ENCODE measurements at places on chromosomes 2 and 18.
A peak's percentile ranks its signal among the peaks of the same experiment; 100 is the strongest.

DNA sequence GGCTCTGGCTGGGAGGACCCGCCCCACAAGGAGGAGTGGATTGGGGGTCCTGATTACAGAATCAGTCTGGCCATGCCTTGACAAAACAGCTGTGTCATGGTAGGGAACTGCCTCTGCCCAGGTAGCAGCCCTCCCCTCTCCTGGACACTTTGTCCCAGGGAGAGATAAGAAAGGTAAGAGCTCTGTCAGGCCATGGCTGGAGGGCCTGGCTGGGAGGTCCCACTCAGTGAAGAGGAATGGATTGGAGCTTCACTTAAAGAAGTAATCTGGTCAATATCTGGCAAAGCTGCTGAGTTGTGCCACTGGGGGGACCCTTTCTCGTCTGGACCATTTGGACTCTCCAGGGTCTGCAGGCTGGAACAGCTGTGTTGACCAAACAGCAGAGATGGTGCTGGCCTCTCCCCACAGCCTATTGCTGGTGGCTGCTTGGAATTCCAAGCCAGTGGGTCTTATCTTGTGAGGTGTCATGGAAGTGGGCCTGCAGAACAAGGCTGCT lies 75.4 kb downstream of the EPC2 start:
- no peak for DNase-seq

- no peak for DNase-seq
These were observed 177.7 kb upstream of the ZC3H15 start for GRCh38 chr2:186308347-186308746.

DNA sequence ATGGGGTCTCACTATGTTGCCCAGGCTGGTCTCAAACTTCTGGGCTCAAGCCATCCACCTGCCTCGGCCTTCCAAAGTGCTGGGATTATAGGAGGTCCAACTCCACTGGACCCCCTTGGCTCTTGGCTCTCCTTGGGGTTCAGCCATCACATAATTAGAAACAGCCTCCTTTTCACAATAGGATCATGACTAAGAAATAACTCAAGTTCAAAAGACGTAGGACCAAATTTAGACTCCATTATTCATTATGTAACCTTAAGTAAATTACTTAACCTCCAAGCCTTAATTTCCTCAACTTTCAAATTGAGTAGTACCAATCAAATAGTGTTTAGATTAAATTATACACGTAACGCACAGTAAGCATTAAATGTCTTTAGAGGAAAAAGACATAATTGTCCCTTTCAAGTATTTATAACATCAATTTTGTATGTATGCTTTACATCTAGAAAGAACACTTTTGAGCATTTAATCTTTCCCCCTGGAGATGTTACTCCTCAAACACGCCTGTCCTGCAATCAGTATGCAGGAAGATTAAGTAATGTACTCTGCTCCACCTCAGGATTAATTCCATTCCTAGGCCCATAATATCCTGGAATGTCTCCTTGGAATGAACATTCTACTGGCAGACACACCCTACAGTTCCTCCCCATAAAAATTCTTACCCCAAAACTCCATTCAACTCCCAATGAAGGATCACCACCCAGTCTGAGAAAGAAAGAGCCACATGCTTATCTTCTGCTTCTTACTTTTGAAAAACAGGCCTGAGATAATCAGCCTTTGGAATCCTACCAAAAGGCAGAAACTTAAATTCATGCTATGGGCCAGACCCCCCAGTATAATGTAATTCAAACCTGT lies 49.1 kb downstream of the COBLL1 start:
- DNase-seq = no peak

DNA sequence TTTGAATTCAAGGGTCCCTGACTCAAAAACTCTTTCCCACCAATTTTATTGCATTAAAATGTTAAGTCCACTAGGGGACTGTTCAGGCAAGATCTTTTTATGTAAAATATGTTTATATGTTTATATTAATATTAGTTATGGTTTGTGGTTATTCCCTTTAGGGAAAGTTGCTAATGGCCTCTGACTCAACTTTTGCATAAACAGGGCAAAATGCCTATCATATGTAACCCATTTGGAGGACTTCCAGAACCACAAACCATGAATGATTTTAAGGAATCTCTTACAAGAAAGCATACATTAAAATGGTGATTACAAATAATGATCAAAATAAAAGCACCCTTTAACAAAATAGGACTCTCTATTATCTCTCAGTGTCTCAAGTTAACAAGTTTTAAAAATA lies 1484.5 kb upstream of the ZEB2 start:
- DNase-seq = peak; percentile 61

GRCh38 chr2:24352664-24353063 lies 7.7 kb downstream of the ITSN2 start:
- no peak for DNase-seq

DNA sequence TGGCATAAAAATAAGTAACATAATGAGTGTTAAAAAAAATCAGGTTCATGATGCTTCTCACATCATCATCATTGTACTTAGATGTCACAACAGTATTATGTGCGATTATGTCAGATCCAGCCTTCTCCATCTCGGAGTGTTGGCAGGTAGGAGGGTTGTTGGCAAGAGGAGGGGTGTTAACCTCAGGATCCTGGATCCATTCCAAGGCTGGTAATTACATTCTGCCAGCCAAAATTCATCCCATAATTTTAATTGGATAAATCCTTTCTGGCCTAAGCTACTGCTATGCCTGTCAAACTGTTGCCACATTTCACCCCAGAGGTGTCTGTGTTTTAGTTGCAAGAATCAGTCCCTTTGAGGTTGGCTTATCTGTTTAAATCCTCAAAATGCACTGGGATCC lies 891 bp upstream of the FTCDNL1 start:
- no peak for DNase-seq

GRCh38 chr2:214019973-214020345 lies 390.9 kb upstream of the VWC2L start:
- DNase-seq = no peak

GRCh38 chr18:706405-706804 lies 6.0 kb downstream of the ENOSF1 start:
- no peak for DNase-seq

DNA sequence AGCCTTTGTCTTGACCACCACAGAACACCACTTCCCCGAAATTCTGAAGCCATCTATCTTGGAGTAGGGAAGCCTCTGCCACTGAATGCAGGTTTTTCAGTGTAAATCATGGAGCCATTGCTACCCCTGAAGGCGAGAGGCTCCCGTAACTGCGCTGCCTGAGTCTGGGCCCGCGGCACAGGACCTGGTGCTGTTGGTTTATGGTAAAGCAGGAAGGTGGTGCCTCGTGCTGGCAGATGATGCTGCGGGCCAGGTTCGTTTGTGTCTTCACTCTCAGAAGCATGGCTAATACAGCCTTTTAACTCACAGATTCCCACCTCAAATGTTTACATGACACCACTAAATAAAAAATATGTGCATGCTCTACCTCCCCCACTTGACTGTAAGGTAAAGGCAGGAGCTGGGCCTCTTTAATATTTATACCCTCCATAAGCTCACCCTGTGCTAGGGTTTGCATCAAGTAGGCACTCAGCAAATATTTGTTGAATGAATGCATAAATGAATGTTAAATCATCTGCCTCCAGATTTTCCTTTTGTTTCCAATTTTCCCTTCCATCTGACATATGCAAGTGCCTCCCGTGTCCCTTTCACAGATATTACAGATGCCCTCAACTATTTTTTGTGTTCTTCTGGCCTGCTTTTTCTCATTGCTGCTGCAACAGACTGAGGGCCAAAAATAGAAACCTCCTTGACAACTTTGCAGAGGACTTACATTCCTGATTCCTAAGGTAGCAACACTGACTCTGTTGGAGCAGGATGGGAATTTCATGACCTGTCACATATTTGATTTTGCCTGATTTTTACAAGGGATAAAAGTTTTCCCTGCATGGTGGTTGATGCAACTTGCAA lies 83.5 kb upstream of the CPO start:
- no peak for DNase-seq

- DNase-seq = peak; percentile 35
These were observed 8.7 kb upstream of the RPRD1A start for GRCh38 chr18:36075862-36076587.

DNA sequence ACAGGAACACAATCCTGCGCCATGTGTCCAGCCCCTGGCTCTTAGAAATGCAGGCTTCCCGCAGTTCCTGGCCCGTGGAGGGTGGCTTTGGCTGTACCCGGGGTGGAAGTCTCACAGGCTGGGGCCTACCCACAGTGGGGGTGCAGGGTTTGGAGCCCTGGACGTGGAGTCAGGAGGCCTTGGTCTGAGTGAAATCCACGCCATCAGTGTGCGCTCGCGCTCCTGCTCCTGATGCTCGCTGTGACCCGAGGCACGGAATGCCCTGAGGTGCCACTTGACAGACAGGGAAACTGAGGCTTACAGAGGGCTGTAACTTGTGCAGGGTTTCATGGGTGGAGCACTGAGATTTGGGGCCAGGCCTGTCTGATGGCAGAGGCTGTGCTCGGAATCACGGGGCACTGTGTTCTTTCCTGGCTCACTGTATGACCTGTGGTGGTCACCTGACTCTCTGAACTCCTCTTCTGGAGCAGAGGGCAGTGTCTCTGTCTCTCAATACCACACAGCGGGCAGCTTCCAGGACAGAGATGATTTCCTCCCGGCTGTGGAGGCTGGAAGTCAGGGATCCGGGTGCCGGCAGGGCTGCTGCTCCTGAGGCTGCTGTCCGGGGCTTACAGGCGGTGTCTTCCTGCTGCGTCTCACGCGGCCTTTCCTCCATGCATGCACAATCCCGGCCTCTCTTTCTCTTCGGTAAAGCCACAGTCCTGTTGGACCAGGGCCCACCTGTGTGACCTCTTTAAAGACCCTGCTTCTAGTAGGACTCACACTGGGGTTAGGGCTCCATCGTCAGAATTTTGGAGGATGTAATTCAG lies 25.9 kb upstream of the ALLC start:
- DNase-seq = no peak

- no peak for DNase-seq
These were observed 135.8 kb downstream of the IKZF2 start for GRCh38 chr2:213015387-213016165.

GRCh38 chr18:10134204-10134603 lies 220.4 kb downstream of the VAPA start:
- DNase-seq = no peak

- no peak for DNase-seq
These were observed 2.2 kb downstream of the NOL4 start for GRCh38 chr18:34222307-34223163.

DNA sequence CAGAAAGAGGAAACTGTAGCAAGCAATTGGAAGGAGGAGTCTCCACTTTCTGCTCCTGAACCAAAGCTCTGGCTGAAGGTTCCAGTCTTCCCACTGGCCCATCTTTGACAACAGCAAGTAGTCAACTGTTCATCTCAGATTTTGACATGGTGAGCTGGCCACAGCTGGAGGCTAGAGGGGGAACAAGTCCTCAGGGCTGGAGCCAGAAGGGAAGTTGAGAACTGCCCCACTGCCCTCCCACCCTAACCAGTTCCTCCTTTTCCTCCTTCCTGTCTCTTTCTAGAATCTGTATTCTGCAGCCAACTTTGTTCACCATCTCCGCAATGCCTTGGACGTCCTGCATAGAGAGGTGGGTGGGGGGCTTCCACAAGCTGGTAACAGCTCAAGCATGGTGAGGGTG lies 105.8 kb downstream of the PLB1 start:
- no peak for DNase-seq

GRCh38 chr2:239315308-239315707 lies 85.5 kb downstream of the HDAC4 start:
- DNase-seq = no peak

- no peak for DNase-seq
These were observed 11.2 kb downstream of the GAREM2 start for GRCh38 chr2:26184121-26184520.

GRCh38 chr2:28233164-28233676 lies 159.4 kb upstream of the FOSL2 start:
- DNase-seq = no peak

Measured in HS-5 (cell line).